ENCODE measurements at places on chromosomes 16 and 17.
A peak's percentile ranks its signal among the peaks of the same experiment; 100 is the strongest.

DNA sequence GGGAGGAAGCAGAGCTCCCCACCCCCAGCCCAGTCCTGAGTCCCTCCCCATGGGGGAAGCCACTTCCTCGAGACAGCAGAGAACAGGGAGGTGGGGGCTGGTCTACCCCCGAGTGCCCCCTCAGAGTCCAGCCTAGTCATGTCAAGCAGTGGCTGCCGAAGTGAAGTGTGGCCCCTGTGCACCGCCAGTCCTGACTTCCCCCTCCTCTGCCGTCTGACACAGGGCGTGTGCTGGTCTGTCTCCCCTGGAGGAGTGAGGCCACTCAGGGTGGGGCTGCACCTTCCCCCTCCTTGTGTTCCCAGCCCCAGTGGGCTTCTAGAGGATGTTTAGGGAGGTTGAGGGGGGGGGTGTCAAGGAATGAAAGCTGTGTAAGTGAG lies 46.9 kb downstream of the MRC2 start:
- no peak for DNase-seq

DNA sequence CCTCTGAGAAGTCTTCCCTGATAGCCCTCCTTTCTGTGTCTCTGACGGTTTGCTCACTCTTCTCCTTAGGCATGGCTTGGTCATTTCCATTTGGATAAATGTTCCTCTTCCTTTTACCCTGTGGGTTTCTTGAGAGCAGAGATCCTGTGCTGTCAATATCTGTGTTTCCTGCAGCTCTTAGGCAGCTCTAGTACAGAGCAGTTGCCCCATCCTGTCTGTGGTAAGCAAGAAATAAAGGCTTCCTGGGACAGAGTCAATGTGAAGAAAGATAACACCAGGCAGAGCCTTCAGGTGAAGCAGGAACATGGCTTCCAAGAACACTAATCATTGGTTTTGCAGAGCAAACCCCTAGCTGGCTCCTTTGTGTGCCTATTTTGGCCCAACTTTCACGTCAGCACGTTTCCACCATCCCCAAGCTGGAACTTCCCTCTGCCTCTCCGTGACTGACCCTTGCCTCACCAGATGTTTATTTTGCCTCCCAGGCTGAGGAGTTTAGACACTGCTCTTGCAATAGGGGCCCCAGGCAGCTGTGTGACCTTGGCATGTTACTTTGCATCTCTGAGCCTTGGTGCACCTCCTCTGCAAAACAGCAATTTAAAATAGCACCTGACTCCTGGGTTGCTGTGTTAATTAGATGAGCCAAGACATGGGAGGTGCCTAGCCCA lies 49.6 kb upstream of the SIAH1 start:
- no peak for DNase-seq

DNA sequence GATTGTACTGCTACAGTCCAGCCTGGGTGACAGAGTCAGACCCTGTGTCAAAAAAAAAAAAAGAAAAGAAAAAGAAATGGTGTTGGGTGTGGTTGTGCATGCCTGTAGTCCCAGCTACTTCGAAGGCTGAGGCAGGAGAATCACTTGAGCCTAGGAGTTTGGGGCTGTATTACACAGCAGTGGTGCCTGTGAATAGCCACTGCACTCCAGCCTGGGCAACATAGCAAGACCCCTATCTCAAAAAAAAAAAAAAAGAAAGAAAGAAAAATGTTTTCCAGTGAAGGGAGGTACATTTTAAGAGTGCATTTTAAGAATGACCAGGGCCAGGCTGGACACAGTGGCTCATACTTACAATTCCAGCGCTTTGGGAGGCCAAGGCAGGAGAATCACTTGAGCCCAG lies 6.3 kb downstream of the ARL2BP start:
- DNase-seq: no peak

GRCh38 chr16:1374418-1375297 lies 22.9 kb downstream of the GNPTG start:
- no peak for DNase-seq

DNA sequence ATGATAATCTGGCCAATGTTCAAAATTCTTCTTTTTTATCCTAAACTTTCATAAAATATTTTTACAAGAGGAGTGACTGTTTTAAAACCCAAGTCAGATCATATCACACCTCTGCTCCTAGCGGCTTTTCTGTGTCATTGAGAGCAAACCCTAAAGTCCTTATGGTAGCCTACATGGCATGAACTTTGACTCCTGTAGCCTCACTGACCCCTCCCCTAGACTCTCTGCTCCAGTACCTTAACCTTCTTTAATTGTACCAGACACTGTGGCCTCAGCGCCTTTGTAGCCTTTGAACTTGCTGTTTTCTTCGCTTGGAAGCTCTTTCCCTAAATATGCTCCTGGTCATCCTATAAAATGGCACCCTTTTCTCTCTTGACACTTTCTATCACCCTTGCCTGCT lies 7.3 kb upstream of the SMPD3 start:
- no peak for DNase-seq

DNA sequence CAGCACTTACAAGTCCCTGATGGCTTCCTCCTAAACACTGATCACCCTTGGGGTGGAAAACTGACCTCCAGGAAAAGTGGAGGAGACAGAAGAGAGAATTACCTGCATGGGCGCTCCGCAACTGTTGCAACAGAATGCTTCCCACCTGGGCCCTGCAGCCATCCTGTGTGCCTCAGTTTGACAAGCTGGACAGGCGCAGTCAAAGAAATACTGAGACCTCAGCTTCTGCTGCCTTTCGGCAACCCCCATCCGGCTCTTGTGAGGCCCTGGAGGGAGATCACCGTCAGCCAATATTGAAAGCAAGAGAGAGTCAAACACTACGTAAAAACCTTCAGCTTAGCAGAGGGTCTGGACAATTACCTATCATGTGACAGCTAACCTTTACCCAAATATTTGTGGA lies 24.8 kb downstream of the SERPINF1 start:
- no peak for DNase-seq

DNA sequence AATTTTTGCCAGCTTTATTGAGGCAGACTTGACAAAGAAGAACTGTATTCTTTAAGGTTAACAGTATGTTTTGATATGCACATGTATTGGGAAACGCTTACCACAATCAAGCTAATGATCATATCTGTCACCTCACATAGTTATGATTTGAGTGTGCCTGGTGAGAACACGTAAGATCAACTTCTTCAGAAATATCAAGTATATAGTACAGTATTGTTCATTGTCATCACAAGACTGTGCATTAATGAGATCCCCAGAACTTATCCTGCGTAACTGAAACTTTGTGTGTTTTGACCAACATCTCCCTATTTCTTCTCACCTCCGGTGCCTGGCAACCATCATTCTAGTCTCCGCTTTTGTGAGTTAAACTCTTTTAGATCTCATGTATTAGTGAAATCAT lies 756.4 kb upstream of the EEF2KMT start:
- no peak for DNase-seq

DNA sequence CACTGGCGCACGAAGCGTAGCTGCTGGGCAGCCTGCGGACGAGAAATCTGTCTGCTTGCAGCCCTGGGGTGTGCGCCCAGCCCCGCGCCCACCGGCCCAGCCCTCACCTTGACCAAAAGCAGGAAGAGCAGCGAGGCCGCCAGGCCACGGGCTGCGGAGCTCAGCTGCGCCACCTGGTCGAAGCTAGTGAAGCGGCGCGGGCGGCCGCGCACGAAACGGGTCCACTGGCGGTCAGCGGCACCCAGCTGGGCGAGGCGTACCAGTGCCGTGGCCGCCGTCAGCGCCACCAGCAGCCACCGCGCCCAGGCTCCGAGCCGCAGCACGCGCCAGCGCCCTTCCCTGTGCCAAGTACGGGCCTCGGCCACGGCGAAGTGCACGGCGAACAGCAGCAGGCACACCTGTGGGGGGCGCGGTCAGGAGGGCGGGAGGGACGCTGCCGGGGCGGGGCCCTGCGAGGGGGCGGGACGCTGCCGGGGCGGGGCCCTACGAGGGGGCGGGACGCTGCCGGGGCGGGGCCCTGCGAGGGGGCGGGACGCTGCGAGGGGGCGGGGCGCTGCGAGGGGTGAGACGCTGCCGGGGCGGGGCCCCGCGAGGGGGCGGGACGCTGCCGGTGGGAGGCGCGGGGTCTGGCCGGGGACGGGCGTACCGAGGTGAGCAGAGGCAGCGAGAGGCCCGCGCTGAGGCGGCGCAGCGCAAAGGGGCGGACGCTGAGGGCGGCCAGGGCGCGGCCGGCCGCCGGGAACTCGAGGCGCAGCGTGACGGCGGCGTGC lies 43.2 kb downstream of the TSC2 start:
- DNase-seq: no peak

GRCh38 chr16:53773881-53774280 lies 69.9 kb downstream of the FTO start:
- no peak for DNase-seq

DNA sequence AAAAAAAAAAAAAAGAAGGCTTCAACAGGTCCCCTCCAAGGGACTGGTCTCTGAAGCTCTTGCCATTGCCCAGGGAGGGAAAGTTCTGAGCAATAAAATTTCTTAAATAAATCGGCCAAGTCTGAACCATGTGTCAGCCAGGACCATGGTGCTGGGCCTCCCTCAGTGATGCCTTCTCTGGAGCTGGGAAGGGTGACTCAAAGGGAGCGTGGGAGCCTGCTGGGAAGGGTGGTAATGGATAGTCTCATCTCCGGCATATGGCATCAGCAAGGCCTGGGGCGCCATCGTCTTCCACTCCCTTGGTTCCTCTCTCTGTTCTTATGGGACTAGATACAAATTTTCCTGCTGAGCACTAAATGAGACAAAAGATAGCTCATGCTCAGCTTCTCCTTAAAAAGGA lies 2.3 kb downstream of the VKORC1 start:
- no peak for DNase-seq

DNA sequence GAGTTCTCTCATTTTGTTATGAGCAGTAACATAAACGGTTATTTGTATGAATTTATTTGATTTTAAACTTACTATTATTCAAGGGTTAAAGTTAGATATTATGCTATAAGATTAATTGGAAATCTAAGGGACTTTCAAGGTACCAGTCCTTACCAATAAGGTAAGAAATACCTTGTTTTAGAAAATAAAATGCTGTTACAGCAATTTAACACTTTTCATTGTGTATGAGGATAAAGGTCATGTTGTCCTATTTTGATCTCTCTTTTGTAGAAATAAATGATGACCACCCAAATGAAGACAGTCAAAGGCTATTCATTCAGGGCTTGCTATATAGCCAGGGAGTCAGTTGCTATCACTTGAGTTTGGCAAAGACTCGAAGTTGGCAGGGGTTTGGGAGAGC lies 1185.9 kb upstream of the GOT2 start:
- DNase-seq: no peak

GRCh38 chr17:55845385-55845784 lies 94.5 kb downstream of the PCTP start:
- DNase-seq: no peak

DNA sequence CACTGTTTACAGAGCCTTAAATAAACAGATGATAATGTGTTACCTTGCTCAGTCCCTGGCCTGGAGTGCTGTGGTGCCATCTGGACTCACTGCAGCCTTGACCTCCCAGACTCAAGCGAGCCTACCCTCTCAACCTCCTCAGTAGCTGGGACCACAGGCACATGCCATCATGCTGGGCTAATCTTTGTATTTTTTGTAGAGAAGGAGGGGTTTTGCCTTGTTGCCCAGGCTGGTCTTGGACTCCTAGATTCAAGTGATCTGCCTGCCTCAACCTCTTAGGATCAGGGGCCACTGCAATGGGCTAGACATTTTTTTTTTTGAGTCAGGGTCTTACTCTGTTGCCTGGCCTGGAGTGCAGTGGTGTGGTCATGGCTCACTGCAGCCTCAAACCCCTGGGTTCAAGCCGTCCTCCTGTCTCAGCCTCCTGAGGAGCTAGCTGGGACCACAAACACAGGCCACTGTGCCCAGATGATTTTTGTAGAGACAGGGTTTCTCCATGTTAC lies 5.0 kb upstream of the NAGLU start:
- no peak for DNase-seq

DNA sequence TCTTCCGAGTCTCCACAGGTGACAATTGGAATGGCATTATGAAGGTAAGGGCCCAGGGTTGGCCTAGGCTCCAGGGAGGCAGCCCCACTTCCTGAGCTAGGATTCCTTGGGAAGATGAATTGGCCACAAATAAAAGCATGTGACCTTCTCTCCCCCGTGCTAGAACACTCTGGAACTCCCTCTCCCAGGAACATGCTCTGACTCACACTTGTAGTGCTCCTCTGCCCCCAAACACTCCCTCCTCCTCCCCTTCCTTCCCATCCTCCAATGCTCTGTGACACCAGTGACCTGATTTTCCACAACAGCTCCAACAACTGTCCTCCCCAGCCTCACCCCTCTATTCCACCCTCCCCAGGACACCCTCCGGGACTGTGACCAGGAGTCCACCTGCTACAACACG lies 16.4 kb upstream of the ABCC3 start:
- DNase-seq: no peak

DNA sequence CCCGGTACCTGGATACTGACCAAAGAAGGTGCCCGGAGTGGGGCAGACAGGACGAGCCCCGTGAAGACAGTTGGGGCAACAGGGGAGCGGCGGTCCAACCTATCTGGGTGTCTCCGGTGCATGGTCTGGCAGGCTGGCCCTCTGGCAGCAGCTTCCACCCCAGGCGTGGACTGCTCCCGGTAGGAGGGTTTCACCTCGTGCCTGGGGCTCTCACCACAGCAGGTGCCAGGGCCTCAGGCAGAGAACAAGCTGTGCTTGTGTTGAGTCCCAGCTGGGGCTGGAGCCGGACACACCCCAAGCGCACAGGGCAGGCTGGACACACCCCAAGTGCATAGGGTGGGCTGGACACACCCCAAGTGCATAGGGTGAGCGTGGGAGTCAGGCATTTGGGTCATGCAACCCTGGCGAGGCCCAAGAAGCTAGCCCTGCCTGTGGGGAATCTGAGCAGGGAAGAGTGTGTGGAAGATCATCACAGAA lies 1.5 kb upstream of the FBXL16 start:
- DNase-seq: no peak

GRCh38 chr17:67588326-67588725 lies 129.4 kb upstream of the NOL11 start:
- DNase-seq: no peak

DNA sequence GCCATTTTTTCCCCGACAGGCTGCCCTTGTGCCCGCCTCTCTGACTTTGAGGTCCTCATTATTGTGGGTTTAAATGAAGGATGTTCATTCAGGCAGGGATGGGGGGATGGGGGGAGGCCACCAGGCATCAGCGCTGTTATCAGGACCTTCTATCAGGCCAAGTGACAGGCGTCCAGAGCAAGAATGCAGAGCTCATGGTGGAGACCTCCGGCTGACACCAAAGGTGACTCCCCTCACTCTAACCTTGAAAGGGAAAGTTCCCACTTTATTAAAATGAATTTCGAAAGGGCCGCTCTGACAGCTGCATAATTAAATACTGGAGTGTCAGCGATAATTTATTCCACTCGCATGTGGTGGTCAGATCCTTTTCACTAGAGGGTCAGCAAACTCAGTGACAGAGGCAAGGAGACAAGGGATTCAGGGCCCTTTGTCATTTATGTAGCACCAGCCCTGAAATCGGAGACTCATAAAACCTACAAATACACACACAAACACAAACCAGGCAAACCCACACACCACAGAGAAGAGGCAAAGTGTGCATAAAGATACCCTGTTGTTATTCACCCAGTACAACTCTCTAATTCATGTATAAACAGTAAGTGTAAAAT lies 436.0 kb downstream of the MAF start:
- DNase-seq: peak; percentile 54

DNA sequence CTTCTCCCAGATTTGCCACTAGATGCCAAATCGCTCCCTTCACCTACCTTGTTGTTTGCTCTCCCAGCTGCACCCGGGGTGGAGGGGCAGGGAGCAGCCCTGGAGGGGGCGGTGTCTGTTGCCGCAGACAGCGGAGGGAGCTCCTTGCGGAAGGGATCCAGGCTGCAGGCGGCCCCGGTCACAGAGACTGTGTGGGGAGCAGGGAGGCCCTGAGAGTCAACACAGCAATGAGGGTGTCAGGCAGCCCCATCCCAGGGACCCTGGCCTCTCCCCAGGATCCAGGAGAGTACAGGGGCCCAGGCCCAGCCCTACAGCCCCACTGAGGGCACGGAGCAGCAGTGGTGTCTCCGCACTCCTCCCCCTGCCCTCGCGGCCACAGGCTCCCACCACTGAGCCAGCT lies 50.5 kb upstream of the CHMP6 start:
- no peak for DNase-seq

Measured in OCI-M1 (cell line).